ENCODE measurements at places on chromosomes 3 and 15. TPM values are rescaled to one million over a fixed set of nuclear protein-coding genes. Genes with fewer than 3 reads are reported as not detected.

GOLGA8O gene
- polyA plus RNA-seq, result 2.4 TPM

NRG4 gene
- 3.0 TPM for polyA plus RNA-seq

CHDH gene
- polyA plus RNA-seq, result 4.8 TPM

KLHL6 gene
- 2.0 TPM for polyA plus RNA-seq

EBLN2 gene
- polyA plus RNA-seq, result 4.8 TPM

BLM gene
- polyA plus RNA-seq, result 13.0 TPM

ATP13A5 gene
- polyA plus RNA-seq, result 0.60 TPM

LRRC2 gene
- 0.86 TPM for polyA plus RNA-seq

CHL1 gene
- polyA plus RNA-seq, result 2.5 TPM

RTP2 gene
- polyA plus RNA-seq, result not detected

ASB14 gene
- 1.9 TPM for polyA plus RNA-seq

CPLX3 gene
- 0.10 TPM for polyA plus RNA-seq

All from right lung (tissue), 10 donors.